ENCODE measurements at places on chromosomes 1 and 21.

- DNase-seq, result no peak
Measured at GRCh38 chr1:235878082-235878811, 11.5 kb upstream of the LYST start.

- no peak for DNase-seq
Measured at GRCh38 chr1:68521286-68521685, 24.4 kb upstream of the DEPDC1 start.

DNA sequence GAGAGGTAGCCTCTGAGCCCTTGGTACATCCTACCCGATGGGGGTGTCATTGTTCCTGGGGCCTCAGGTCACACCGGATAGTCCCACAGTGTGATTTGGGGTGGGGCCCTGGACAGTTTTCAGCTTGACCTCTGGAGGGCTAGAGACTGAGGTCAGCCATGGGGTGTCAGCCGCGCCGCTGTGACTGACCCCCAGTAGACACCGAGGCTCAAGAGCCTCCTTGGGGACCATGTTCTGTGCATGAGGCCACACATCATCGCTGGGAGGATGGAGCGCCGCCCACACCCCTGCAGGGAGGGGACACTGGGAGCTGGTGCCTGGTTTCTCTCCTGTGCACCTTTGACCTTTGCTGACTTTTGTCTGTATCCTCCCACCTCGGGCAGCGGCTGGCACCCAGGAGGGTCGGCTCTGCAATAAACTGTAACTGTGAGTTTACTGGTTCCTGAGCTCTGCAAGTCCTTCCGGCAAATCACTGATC is 22.6 kb downstream of the ITGB2 start:
- DNase-seq, result no peak

GRCh38 chr1:24316645-24317044 is 2.5 kb upstream of the GRHL3 start:
- no peak for DNase-seq

DNA sequence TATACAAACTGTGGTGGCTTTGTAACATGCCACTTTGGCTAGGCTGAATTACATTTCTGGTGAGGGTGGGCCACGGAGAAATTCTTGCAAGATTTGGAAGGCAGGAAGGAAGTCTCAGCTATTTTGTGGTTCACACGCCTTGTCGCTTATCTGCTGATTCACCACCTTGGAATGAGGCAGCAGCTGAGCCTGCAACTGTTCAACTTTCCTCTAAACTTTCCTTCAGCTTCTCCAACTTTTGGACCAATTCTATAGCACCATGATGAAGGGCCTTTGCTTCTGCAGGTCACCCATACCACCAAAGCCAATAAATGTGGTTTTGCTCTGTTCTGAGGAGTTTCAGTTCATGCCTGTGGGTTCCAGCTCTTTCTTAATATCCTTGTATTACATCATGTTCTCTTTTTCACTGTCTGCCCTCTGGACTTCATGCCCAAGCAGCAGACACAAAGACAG is 337.6 kb upstream of the SNX7 start:
- peak; percentile 15 for DNase-seq

DNA sequence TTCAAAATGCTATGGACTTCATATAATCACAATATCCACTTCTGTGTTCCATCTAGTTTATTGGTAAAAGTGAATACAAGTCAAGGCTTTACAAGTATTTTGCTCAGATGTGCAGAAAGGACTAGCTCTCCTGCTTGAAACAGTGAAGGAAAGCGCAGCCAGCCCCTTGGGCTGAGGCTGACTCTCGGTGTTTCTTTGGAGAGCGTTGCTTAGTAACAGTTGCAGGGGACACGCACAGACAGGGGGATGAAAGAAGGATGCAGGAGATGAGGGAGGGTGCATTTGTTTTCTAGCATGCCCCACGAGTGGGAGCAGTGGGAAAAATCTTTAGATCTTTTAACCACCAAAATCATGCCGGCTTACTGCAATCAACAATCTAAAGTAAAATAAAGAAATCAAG is 9.1 kb downstream of the PYCR2 start:
- no peak for DNase-seq

GRCh38 chr21:14864211-14865021 is 200.4 kb downstream of the NRIP1 start:
- peak; percentile 20 for DNase-seq

- DNase-seq, result no peak
Measured at GRCh38 chr1:145908653-145909052, 1.2 kb downstream of the ITGA10 start.

DNA sequence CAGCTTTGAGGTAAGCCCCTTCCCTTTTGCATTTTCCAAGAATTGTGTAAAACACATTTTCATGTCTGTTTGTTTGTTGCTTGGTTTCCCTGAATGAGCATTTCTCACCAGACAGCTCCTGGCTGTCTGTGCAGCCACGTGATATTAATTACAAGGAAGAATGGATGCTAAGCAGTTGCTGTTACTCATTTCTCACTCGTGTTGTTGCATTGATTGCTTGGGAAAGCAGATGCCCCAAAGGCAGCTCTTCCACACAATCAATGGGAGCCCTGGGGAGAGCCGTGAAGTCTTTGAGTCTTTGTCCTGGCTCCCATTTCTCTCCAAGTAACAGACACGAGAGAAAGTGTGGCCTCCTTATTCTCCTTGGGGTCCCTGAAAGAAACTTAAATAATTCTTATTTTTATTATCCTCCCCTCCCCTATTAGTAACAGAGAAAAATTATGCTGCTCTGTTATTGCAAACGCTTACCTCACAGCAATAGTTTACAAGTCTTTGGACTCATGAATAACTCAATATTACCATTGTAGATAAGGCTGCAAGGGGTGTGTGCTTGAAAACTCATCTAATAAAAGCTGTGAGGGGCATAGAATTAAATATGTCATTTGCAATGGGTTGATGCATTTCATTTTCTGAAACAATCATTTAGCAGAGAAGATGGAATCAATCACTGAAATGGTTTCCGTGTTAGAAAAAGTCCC is 127.7 kb upstream of the CAMK1G start:
- DNase-seq, result no peak

DNA sequence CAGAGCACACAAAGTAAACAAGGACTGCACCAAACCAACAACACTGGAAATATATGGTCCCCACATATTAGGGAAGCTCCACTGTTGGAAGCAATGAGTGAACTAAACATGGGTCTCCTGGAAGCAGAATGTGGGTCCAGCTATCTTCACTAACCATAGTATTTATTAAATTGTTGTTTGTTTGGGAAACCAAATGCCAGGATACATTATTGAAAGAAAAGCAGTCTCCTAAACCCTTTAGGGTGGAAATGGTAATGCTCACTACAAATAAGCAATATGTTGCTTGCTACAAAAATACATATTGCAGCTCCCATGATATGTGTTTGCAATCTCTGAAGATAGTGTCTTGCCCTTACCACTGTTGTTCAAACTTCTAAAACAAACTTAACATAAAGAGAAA is 2.2 kb downstream of the NEGR1 start:
- no peak for DNase-seq

DNA sequence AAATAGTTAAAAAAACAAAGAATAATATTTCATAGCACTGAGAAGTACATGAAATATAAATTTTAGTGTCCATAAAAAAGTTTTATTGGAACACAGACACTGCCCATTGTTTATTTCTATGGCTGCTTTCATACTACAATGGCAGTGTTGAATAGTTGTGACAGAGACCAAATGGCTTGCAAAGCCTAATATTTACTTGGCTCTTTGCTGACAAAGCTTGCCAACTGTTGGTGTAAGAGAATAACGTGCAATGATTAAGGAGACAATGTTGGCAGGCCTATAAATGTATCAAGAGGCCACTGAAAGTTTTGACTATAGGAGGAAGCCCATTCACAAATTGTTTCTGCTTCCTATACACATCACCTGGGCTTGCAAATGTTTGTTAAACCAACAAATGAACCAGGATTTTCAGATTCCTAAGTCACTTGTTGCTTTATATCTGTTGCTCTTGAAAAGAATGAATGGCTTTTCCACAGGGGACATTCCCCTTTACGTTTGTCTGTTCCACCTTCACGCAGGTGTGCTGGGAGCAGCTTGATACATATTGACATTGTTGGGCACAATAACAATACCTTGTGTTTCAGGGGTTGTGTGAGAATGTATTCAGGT is 5.5 kb upstream of the ST6GALNAC3 start:
- no peak for DNase-seq

DNA sequence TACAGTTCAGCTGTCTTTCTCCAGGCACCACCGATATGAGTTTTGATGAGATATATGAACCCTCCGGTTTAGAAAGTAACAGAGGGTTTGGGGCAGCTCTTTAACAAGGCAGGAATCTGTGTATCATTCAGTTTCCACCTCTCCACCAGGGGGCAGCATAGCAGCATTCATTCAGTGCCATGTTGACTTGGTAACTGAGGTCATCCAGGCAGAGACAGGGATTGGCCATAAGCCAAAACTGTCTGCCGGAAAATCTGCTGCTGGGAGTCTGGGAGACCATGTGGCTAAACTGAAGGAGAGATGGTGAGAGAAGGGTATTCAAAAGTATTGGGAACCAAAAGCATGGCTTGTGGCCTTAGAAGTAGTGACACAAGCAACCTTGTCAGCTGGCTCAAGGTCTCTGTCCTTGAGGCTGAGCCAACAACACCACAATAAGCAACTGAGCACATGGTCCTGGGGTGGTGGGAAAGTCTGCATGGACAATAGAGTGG is 98.5 kb downstream of the LMX1A start:
- DNase-seq, result peak; percentile 63

DNA sequence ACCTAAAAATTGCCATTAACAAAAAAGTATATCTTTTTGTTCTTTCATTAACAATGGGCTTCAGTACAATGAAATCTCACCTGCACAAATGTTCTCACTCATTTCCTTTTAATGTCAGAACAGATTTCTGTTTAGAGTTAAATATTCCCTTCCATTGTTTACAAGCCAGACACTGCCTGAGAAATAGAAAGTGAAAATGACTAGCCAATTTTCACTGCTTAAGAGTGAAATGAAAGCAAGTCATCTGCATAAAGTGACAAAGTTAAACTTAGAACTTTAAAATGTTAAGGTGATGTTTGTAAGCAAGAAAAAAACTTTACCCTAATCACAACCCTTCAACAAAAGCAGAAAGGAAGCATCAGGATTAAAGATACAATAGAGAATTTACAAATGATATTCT is 27.5 kb downstream of the COA6 start:
- no peak for DNase-seq

Data from iPS DF 19.7 (cell line).